Chondrocyte (in vitro differentiated cells): ENCODE measurements at places on chromosomes 2 and 18. TPM values are rescaled to one million over a fixed set of nuclear protein-coding genes. Genes with fewer than 3 reads are reported as not detected.

OTOF gene
- not detected in 3 replicates for total RNA-seq

DNA sequence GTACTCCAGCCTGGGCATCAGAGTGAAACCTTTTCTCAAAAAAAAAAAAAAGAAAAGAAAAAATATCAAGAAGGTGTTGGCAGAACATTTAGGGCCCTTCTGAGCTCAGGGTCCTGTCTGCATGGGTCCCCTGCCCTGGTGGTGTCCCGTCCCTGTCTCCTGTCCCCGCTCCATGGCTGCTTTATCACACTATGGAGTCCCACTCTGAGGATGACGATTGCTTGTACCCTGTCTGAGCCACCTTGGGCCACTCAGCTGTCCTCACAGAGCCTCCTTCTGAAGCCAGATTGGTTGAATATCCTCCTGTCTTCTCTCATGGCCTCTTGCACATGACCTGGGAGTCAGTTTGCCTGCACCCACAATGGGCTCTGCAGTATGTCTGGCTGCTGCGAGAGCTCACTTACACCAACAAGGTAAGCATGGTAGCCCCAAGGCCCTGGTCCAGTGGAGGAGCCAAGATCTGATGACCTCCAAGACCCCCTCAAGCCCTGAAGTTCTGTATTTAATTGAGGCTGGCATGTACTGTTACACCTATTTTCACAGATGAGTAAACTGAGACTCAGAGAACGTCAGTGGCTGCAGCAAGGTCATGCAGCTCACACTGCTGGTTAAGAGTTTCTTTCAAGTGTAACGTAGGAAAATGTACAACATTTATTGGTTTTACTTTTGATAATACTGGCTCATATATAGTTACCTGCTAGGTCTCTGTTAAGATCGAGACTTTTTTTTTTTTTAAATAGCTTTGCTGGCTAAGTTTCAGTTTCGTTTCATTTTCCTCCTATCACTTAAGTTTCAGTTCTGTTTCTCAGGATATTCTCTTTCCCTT is 16.9 kb upstream of the ZCCHC2 start:
- H3K27me3 ChIP-seq: no peaks in the 10 kb centered on the region
- peaks cover 1% of the 10 kb centered on the region for H3K36me3 ChIP-seq

GRCh38 chr18:58140387-58141325 is 96.6 kb downstream of the NEDD4L start:
- H3K27me3 ChIP-seq: no peaks in the 10 kb centered on the region
- DNase-seq: no peak
- H3K4me1 ChIP-seq: peaks cover 31% of the 10 kb centered on the region
- H3K4me3 ChIP-seq: no peak overlapping the region

LMAN1 gene
- 107 to 164 TPM (median 108 TPM) in 3 replicates for total RNA-seq

DNA sequence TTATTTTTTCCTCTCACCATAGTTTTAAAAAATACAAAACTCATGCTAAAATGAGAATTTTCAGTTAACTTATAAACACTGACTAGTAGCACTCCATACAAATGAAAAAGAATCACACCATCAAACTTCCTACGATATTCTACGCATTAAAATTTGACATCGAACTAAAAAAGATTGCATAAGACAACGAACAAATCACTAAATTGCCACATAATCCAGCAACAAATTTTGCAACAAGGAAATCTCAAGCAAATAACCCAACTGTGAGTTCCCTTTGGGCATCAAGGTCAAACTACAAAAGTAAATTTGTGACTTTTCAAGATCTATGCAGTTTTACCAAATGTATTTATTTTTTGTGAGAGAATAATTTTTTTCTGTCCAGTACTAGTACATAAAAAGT is 1.5 kb downstream of the MAP3K2 start:
- peaks cover 66% of the 10 kb centered on the region for H3K4me1 ChIP-seq
- no peaks in the 10 kb centered on the region for H3K27me3 ChIP-seq
- H3K4me3 ChIP-seq: peak overlapping the region; percentile 85
- H3K36me3 ChIP-seq: no peaks in the 10 kb centered on the region
- no peak for DNase-seq
- peak overlapping the region; percentile 93 for H3K27ac ChIP-seq
